ENCODE measurements at places on chromosomes 12 and 14.

- DNase-seq, result no peak
Observed at GRCh38 chr12:64128366-64128765, 93.7 kb downstream of the KICS2 start.

GRCh38 chr12:94112121-94112520 lies 36.3 kb upstream of the PLXNC1 start:
- no peak for DNase-seq

- DNase-seq, result no peak
Observed at GRCh38 chr14:21874167-21874566, 200.5 kb upstream of the OR4E1 start.

GRCh38 chr12:131369094-131369845 lies 341.6 kb upstream of the SFSWAP start:
- no peak for DNase-seq

DNA sequence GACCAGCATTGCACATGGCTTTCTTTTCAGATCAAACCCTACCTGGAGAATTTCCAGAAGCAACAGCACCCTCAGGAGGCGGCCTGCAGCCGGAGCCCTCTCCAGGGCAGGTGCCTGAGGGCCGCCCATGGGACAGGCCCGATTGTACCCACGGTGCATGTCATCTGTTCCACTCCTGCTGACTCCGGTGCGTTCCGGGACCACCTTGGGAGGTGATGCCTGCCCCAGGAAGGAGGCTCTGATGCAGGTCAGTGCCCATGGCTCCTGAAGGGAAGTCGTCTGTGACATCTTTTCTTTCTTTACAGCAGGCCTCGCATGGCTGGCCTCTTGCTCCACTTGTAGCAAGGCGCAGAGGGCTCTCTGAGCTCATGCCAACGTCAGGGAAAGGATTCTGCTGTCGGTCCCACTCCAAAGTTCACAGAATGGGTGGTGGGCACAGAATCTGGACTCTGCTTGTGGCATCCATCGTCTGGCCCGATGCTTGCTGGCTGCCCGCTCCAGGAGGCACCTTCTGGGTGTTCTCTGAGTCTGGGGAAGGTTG lies 160.7 kb upstream of the RTL1 start:
- no peak for DNase-seq

- DNase-seq, result no peak
Observed at GRCh38 chr14:90179809-90180779, 76.3 kb upstream of the PSMC1 start.
